ENCODE measurements at places on chromosomes 3 and 15.

- DNase-seq: no peak
These were observed 682 bp downstream of the ITPKA start for GRCh38 chr15:41494190-41494921.

DNA sequence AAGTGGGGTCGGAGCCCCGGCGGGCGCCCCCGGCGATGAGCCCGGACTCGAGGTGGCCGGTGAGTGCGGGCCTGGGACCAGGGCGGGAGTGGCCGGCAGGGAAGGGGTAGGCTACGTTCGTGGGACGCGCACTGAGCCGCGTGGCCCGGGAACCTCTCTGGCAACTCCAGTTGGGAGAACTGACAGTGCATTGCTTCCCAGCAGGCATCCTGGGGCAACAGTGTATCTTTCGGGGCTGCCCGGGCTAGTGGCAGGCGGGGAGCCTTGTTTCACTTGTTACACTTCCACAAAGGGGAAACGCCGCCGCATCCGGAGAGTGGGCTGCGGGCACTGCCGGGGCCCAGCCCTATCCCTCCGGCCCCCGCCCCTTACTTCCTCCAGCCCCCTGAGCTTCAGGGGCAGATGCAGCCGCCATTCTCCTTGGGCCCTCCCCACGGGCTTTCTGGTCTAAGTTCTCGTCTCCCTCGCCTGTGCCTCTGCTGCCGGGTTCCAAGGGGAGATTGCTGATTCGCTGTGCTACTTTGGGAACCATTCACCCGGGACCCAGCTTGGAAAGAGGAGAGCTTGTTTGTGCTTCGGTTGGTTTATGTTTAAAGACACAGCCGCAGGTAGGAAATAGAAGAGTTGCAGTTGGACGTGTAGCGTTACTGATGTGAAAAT, 675 bp downstream of the BRPF1 start:
- no peak for DNase-seq

GRCh38 chr3:33008282-33008681, 56.8 kb downstream of the CCR4 start:
- no peak for DNase-seq

GRCh38 chr3:42043099-42043813, 47.9 kb upstream of the TRAK1 start:
- no peak for DNase-seq

DNA sequence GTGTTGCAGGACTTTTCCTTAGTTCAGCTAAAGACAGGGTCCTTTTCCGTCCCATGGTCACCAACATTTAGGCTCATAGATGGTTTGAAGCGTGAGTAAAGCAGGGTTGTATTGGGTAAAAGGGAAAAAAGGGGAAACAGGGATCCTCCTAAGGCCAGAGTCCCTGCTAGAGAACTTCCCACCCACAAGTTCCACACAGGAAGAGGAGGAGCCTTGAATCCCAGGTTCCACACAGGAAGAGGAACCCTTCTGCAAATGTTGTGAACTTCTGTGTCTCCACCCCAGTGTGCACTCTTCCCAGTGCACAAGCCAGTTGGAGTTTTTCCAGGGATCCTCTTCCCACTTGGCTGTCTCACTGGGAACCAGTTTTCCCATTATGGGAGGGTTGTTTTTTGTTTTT, 27.6 kb upstream of the ATP8B4 start:
- DNase-seq: no peak

Data from LoVo (cell line).